Aorta (tissue), 5 donors: ENCODE measurements at places on chromosomes 12 and 14. TPM values are rescaled to one million over a fixed set of nuclear protein-coding genes. Genes with fewer than 3 reads are reported as not detected.

- DNase-seq: no peak
These were observed 9.4 kb downstream of the CFAP251 start for GRCh38 chr12:121927813-121928212.

DNA sequence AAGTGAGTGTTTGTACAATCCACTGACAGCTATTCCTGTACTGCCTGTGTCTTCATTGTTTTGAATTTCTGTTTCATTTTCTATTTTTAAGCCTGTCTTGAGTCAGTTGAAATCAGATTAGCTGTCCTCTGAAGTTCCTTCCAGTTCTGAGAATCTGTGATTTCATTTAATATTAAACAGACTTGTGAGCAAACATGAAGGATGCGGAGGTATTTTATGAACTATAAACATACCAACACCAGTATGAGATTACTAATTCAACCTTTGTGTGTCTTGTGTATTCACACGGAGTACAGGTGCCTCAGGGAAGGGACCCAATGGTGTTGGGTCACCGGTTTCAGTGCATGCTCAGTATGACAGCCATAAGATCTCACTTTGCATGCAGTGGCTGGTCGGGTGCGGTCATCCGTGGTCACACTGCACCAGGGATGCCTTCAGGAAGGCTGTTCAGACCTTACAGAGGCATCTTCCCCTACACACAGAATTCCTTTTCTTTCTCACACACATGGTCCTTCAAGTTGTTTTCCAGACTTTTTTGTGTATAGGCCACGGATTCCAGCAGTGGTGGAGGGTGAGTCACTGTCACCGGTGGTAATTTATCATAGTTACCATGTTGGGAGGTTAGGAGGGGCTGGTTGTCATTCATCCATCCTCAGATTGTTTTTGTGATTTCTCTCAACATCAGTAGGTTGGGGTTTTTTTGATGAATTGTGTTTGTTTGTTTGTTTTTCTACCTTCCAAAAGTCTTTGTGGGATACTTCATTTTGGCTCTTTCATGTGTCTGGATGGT lies 103.0 kb upstream of the SFSWAP start:
- no peak for DNase-seq

GRCh38 chr14:32809255-32809654 lies 129.4 kb upstream of the NPAS3 start:
- no peak for DNase-seq

- DNase-seq: no peak
These were observed at the start of gene TGM1 for GRCh38 chr14:24262821-24263733. Gene TGM1, minus strand, starts transcription at chr14:24263177. Its CDS starts 825 bp downstream, at chr14:24262352.

Gene PRB2
- total RNA-seq: not detected

Gene WNT1
- not detected for total RNA-seq

Gene CAPZA3
- not detected for total RNA-seq

Gene MGP
- total RNA-seq: 7,115 TPM
